ENCODE measurements at places on chromosomes 5 and 9. TPM values are rescaled to one million over a fixed set of nuclear protein-coding genes. Genes with fewer than 3 reads are reported as not detected.

The DOK3 gene
- 3.6 TPM for polyA plus RNA-seq

The RFK gene
- polyA plus RNA-seq, result 8.8 TPM

The SLC45A2 gene
- polyA plus RNA-seq, result 0.07 TPM

The SLC1A1 gene
- polyA plus RNA-seq, result 2.2 TPM

The SLC46A2 gene
- not detected for polyA plus RNA-seq

The FSTL4 gene
- not detected for polyA plus RNA-seq

The CDKN2B gene
- 8.2 TPM for polyA plus RNA-seq

The SEC24A gene
- polyA plus RNA-seq, result 25.4 TPM

The PIP5KL1 gene
- polyA plus RNA-seq, result 2.7 TPM

The HSPA5 gene
- polyA plus RNA-seq, result 419 TPM

The TMEM174 gene
- polyA plus RNA-seq, result not detected

The MELK gene
- polyA plus RNA-seq, result 17.8 TPM

The OLFML2A gene
- polyA plus RNA-seq, result 4.7 TPM

The GPX3 gene
- 1.3 TPM for polyA plus RNA-seq

The PDE6A gene
- not detected for polyA plus RNA-seq

The UBAP1 gene
- 37.0 TPM for polyA plus RNA-seq

The FOXI1 gene
- polyA plus RNA-seq, result not detected

The C7 gene
- polyA plus RNA-seq, result 1.4 TPM

The ZNF608 gene
- 9.8 TPM for polyA plus RNA-seq

The LCN10 gene
- not detected for polyA plus RNA-seq

The UNC5A gene
- not detected for polyA plus RNA-seq

The C5orf34 gene
- 3.3 TPM for polyA plus RNA-seq

The OR1Q1 gene
- polyA plus RNA-seq, result not detected

The ARL15 gene
- polyA plus RNA-seq, result 6.6 TPM

The PPP2R2B gene
- not detected for polyA plus RNA-seq

The PLAC8L1 gene
- polyA plus RNA-seq, result 0.27 TPM

The GHR gene
- 0.36 TPM for polyA plus RNA-seq

The TAF11L6 gene
- polyA plus RNA-seq, result not detected

The CMYA5 gene
- polyA plus RNA-seq, result 0.39 TPM

The GGTA1 gene
- not detected for polyA plus RNA-seq

The LAMC3 gene
- polyA plus RNA-seq, result not detected

The SPINK7 gene
- not detected for polyA plus RNA-seq

The MORN5 gene
- not detected for polyA plus RNA-seq

The CRHBP gene
- 0.09 TPM for polyA plus RNA-seq

The CATSPER3 gene
- polyA plus RNA-seq, result 0.12 TPM

Measured in IMR-90 (cell line).